ENCODE measurements at places on chromosomes 6 and 20.
A peak's percentile ranks its signal among the peaks of the same experiment; 100 is the strongest.

- DNase-seq: no peak
Measured at GRCh38 chr6:25142506-25142905, 136.7 kb upstream of the CARMIL1 start.

GRCh38 chr6:69096681-69097080 lies 461.6 kb downstream of the ADGRB3 start:
- DNase-seq: no peak

- DNase-seq: no peak
Measured at GRCh38 chr6:37650071-37650481, 47.6 kb downstream of the MDGA1 start.

DNA sequence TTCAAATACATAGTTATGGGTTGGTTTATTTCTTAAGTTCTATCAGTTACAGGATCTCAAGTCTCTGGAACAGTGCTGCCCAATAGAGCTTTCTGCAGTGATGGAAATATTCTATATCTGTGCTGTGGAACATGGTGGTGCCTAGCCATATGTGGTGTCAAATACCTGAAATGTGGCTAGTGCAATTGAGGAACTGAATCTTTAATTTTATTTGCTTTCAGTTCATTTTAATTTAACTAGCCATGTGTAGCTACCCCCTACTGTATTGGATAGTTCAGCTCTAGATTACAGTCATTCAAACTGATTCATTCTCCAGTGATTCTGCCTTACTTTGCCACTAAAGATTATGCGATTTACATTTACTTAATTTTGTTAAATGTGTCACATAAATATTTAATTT lies 503.2 kb downstream of the CDKAL1 start:
- DNase-seq: no peak

DNA sequence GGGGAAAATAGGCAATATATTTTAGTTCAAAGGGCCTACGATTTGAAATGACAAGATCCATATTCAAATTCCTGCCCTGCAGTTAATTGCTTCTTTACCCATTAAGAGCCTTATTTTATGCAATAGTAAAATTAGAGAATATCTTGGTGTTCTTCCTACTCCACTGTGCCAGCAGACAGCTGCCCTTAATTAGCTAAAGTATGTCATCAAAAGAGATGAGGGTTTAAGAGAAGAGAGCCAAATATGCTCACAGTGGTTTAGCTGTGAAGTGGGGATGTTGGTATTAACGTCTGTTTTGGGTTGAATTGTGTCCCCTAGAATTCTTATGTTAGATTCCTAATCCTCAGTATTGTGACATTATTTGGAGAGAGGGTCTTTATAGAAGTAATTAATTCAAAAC lies 148.1 kb downstream of the MOXD1 start:
- DNase-seq: no peak

- no peak for DNase-seq
Measured at GRCh38 chr6:169376458-169376857, 122.8 kb upstream of the THBS2 start.

DNA sequence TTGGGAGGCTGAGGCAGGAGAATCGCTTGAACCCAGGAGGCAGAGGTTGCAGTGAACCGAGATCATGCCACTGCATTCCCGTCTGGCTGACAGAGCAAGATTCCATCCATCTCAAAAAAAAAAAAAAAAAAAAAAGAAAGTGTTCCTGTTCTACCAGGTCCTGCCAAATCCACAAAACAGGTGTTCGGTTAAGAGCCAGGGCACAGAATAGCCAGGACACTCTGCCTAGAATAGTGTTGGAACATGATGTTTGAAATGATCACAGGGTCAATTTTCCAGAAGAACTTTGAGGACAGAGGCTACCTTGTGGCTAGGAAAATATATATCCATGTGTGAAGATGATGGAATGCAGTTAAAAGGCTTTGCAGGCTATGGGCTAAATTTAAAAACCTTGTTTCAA lies 63.6 kb upstream of the TRAF3IP2 start:
- DNase-seq: no peak

DNA sequence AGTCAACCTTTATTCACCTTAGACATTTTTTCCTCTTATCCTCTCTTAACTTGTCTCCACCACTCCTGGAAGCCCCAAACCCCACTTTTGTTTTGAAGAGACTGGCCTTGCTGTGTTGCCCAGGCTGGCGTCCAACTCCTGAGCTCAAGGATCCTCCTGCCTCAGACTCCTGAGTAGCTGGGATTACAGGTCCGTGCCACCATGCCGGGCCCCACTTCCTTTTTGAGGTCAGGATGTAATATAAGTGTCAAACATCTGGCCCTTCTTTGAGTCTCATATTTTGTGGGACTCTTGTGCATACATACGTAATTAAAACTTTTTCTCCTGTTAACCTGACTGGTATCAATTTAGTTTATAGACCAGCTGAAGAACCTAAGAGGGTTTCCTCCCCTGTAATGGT lies 1.4 kb upstream of the CDK19 start:
- peak; percentile 28 for DNase-seq

DNA sequence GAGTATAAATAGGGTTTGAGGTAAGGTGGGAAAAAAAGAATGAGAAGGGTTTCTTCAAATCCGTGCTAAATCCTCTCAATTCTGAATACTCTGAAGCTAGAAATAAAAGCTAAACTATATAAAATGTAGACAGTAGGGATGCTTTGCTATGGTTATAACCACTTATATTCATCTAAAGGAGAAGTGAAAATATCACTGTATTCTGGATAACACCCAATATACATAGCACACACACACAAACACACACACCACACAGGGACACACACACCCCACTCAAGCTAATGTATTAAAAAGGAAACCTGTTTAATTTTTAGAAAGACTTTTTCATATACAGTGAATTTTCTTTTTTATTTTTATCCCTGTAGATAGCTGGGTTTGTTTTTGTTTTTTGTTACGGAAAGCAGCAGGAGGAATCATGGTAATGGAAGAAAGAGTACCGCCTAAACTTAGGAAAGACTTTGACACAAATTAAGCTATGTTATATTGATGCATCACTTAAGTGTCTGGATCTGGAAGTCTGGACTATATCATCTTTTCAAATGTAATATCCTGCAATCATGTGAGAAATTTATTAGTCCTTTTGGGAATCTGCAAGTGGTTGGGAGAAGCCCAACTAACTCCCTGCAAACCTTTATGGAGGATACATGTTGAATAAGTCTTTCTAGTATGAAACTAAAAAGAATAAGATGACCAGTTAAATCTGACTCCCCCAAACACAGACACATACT lies 68.4 kb upstream of the FABP7 start:
- no peak for DNase-seq

- no peak for DNase-seq
Measured at GRCh38 chr20:36205026-36205425, 31.3 kb upstream of the AAR2 start.

GRCh38 chr6:36389353-36389752 lies 1.9 kb upstream of the ETV7 start:
- DNase-seq: no peak

GRCh38 chr6:33857932-33858475 lies 54.2 kb upstream of the MLN start:
- no peak for DNase-seq

- no peak for DNase-seq
Measured at GRCh38 chr6:74505391-74505790, 700.5 kb downstream of the COL12A1 start.
